Mammary epithelial cell (primary cell): ENCODE measurements at places on chromosomes 4 and X. TPM values are rescaled to one million over a fixed set of nuclear protein-coding genes. Genes with fewer than 3 reads are reported as not detected.

Gene KLF8
- polyA plus RNA-seq = 14.3 TPM

Gene ANOS1
- 8.5 TPM for polyA plus RNA-seq

DNA sequence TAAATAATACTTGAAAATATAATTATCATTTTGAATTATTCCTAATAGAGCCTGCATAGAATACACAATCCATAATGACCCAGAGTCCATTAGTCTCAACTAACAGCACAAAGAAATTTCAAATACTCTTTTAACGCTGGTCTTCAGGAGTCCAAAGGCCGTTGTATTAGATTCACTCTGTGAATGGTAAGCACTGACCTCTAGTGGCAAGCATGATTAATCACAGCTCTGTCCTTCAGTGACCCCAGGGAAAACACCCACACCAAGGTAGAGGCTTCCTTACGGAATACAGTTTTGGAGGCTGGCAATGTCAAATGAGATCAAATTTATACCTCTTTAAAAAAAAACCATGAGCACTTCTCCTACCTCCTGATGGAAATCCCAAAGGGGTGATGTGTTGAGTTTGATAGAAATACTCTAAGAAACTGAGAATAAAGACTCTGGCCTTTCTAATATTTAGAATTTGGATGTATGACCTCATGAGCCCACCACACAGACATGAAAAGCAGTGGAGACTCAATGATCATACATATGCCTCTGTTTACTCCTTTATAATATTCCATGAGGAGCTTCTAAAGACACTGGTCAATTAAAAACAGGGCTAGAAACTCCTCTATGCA is 147.2 kb upstream of the DKK2 start:
- peak; percentile 47 for DNase-seq

- no peak for DNase-seq
Measured at GRCh38 chrX:151386838-151387459, 10.1 kb upstream of the VMA21 start.

GRCh38 chrX:29044423-29045184 is 457.4 kb downstream of the IL1RAPL1 start:
- no peak for DNase-seq

GRCh38 chr4:108060164-108060563 is 70.5 kb downstream of the HADH start:
- DNase-seq = peak; percentile 22

DNA sequence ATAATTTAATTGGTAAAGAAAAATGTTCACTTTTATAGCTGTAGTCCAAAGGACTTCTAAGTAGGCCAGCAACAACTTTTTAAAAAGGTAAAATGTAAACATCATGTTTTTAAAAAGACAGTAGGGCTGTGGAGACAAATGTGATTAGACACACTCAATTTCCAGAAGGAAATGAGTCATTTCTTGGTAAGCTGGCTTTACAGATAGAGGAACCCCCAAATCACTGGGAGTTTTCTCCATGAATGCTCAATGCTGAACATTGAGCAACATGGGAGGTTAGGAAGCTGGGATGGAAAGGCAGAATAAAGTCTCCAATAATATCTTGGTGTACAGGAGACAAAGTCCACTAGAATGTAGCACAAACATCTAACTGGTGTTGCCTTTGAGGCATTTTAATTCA is 121.3 kb downstream of the NWD2 start:
- DNase-seq = no peak

DNA sequence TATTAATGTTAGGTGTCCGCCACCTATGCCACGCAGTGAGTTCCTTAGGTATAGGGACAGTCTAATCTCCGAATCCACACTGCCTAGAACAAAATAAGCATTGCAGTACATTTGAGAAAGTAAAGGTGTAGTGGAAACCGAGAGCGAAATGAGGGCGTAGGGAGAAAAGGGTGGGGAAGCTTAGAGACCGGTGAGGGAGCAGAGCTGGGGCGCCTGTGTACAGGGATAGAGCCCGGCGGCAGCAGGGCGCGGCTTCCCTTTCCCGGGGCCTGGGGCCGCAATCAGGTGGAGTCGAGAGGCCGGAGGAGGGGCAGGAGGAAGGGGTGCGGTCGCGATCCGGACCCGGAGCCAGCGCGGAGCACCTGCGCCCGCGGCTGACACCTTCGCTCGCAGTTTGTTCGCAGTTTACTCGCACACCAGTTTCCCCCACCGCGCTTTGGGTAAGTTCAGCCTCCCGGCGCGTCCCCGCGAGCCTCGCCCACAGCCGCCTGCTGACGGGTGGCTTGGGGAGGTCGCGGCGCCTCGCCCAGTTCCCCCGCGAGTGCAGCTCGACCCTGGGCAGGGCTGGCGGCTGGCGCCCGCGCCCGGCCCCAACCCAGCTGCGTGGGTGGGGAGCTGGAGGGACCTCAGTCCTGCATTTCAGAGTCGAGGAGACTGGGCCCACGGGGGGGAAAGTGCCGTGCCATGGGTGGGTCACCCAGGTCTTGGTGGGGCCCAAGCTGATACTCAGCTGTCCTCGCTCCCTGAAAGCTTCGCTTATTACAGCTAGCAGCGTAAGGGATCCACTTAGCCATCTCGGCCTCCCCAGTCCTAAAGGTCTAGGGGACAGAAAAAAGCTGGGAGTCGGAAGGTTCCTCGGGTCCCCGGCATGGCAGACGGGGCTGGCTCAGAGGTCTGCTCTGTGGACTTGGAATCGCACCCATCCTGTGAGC is at the start of gene ANXA3:
ANXA3 (plus strand) TSS at position 351 of the 932 bp plus-strand sequence. CDS start 2,704 bp downstream, outside the sequence.
- peak; percentile 70 for DNase-seq

DNA sequence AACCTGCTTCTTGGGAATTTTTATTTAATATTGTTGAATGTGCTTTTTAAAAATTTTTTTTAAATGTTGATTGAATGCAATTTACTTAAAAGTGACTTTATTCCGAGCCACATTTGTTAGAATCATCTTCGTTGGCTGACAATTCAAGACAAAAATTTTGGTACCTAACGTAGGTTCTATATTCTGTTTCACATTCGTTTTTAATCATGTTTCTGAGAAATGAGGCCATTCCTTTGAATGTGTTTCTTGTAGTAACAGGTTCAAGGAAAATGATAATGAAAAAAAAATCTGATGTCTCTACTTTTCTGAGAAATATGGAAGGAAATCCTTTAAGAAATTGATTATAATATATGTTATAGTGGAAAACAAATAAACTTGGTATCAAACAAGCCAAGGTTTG is 92.3 kb upstream of the DCLK2 start:
- DNase-seq = no peak
